NCI-H1417 treated with DMSO at 0.1 percent for 48 hours (cell line): ENCODE measurements at places on chromosomes 7 and 10.

GRCh38 chr10:1673568-1674345 is 63.6 kb downstream of the ADARB2 start:
- no peak for DNase-seq

DNA sequence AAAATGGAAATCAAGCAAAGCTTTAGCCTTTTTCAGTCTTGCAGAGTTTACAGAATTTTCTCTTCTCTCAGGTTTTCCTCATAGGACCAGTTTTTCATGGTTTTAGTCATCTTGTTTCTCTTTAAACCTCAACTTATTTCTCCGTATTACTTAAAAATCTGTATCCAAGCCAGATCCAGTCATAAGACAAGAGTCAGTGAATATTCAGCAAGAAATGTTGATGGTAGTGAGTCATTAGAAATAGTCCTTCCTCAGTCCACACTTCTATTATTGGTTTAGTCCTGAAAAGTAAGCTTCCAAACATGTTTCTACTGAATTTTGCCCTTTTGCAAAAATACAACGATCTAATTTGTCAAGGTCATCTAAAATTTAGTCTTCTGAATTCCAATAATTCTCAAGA is 107.0 kb downstream of the VIM start:
- DNase-seq: no peak

DNA sequence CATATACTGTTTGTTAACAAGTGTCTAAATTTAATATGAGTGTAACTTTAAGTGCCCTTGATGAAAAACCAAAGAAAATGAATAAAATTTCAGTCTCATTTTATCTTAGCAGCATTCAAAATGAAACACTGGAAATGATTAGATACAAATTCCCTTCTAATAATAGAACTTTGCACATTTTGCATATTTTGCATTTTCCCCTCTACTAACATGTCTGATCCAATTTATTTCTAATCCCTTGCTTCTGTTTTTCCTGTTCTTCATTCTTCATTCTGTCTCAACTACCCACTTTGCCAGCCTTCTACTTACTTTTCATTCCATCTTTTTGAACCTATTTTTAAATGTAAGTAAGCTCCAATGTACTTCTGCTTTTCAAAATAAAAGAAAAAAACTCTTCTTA is 42.7 kb upstream of the SEMA3D start:
- no peak for DNase-seq

DNA sequence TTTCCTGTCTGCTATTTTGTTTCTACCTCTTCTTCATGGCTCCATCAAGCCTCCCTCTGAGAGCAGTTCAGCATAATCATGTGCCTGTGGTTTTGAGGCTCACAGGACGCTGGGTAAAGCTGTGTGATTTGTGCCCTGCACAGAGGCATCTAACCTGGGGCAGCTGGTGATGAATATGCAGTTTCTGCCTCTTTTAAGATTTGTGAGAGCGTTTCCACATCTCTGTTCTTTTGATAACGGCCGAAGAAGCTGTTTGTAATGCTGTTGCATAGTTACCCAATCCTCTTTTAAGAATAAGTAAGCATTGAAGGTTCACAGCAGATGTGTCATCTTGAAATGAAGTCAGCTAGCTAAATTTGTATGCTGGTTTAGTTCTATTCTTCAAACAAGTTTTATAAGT is 45.2 kb downstream of the PNLIPRP3 start:
- DNase-seq: no peak

- DNase-seq: no peak
Measured at GRCh38 chr10:34954142-34954541, 136.0 kb downstream of the CUL2 start.

GRCh38 chr10:84541289-84541637 is 212.9 kb downstream of the CCSER2 start:
- no peak for DNase-seq

- DNase-seq: no peak
Measured at GRCh38 chr7:131720703-131721102, 164.3 kb upstream of the PODXL start.

DNA sequence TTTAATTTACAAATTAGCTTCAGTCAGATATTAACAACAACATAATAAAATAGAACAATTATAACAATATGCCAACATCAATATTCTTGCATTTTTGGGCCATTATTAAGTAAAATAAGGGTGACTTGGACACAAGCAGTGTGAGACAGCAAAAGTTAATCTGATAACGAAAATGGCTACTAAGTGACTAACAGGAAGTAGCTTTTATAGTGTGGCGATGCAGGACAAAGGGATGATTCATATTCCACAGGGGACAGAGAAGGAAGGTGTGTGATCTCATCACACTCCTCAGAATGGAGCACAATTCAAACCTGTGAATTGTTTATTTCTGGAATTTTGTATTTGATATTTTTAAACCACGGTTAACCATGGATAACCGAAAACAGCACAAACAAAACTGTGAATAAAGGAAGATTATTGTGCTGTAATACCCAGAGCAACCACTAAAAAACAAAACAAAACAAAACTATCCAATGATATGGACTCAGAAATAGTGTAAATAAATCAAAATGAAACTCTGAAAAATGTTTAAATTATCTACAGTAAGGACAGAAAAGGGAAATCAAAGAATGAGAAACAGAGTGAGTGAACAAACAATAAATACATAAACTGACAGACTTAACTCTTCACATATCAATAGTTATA is 66.9 kb upstream of the TFEC start:
- DNase-seq: no peak

GRCh38 chr10:16952080-16952479 is 134.9 kb upstream of the RSU1 start:
- no peak for DNase-seq

DNA sequence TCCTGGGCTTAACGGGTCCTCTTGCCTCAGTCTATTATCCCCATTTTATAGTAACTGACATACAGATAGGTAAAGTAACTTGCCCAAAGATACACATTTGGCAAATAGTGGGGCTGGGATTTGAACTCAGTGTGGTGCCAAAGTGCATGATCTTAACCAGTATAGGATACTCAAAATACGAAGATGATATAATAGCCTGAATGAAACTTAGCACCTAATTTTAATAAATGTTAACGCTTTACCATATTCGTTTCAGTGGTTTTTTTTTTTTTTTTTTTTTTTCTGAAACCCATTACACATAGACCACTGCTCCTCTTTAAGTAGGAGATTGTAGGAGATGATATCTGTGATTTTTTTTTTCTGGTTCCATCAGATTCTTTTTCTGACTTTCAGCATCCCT is 21.4 kb downstream of the ACTR3B start:
- no peak for DNase-seq

- DNase-seq: no peak
Measured at GRCh38 chr10:70827086-70827757, 11.5 kb downstream of the SGPL1 start.

DNA sequence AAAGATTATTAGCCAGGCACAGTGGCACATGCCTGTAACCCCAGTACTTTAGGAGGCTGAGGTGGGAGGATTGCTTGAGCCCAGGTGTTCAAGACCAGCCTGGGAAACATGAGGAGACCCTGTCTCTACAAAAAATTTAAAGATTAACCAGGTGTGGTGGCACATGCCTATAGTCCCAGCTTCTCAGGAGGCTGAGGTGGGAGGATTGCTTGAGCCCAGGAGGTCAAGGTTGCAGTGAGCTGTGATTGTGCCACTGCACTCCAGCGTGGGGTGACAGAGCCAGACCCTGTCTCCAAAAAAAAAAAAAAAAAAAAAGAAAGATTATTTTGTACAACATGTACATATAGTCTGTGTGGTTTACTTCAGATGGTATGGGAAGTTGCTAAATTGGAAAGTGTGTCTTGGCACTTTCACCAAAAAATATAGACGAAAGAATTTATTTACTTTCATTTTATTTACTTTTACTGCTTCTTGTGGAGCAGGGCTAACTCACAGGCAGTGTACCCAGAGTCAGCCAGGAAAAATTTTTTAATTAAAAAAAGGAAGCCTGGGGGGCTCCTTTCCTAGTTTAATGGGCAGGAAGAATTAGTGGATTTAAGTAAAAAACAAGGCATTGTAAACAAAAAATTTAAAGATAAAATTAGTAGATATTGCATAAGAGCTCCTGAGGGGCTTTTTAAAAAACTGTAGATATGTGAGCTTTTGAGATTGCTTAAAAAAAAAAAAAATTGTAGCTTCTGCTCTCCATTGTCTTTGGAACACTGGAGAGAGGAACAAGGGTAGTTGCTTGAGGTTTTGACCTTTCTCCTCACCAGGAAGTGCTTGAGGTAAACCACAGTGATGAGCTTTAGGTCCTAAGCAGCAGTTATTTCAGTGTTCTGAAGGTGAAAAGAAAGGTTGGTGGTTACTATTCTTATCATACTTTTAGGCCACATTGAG is 44.6 kb upstream of the VDAC2 start:
- DNase-seq: no peak

DNA sequence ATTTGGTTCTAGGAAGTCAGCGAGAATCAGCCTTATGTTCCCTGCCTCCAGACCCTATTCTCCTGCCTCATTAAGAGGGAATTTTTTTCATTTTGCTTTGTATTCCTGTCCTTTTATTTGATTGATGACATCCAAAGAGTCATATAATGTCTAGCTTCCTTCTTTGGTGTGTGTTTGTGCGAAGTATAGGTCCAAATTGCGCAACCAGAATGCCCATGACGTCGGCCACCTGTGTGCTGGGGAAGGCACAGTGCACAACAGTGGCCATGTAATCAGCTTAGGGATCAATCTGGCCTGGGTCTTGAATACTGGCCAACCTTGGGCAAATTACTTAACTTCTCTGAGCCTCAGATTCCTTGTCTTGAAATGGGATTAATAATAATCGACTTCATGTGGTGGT is 206.2 kb downstream of the VTI1A start:
- DNase-seq: no peak

DNA sequence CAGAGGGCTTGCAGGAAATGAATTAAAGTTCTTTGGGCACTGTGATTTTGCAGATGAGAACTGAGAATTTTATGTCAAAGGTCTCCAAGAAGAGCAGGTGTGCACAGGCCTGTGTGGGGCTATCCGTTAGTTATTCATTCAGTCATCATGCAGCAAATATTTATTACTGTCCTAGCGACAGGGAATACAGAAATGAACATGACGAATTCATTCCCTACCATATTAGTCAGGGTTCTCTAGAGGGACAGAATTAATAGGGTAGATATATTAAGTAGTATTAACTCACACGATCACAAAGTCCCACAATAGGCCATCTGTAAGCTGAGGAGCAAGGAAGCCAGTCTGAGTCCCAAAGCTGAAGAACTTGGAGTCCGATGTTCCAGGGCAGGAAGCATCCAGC is 2.9 kb upstream of the MMP21 start:
- DNase-seq: no peak

GRCh38 chr7:154451480-154452457 is 399.6 kb downstream of the DPP6 start:
- DNase-seq: no peak

- DNase-seq: no peak
Measured at GRCh38 chr7:138618933-138619332, 82.2 kb downstream of the SVOPL start.

GRCh38 chr7:69837387-69838068 is 239.3 kb downstream of the AUTS2 start:
- peak; percentile 100 for DNase-seq
